ENCODE measurements at places on chromosomes 6 and 20.

DNA sequence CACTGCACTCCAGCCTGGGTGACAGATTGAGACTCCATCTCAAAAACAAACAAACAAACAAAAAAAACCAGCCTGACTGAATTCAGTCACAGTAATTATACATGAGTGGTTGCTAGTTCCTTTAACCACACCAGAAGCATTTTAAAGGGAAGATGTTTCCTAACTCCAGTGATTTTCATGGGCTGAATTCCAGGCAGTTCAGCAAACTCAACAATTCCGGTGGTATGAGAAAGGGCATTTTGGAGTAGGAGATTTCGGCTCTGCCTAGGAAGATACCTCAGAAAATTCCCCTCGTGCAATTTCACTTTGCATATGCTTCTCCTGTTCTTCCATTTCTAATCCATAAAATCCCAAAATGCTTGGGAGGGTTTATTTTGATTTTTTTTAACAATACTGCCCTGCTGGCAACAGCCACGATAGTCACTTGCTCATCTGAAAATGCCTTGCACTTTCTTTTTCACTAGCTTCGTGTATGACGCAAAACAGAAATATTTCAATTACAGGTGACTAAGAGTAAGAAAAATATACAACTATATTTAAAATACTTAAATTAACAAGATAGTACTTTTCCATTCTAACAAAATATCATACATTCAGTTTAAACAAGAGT, 48.3 kb upstream of the IPCEF1 start:
- DNase-seq, result no peak

- DNase-seq, result no peak
These were observed 27.9 kb downstream of the PLEKHG1 start for GRCh38 chr6:150627585-150628025.

DNA sequence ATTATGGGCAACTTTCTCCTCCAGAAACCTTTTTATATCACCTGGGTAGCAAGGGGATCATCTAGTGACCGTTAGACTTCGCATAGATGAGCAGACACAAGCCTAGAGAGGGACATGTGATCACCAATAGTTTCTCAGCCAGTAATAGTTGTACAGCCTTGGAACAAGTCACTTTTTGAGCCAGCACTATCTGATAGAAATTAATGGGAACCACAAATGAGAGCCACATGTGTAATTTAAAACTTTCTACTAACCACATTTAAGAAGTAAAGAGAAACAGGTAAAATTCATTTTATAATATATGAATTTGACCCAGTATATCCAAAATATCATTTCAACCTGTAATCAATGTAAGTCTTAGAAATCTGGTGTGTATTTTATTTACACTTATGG, 592 bp upstream of the CTNNBL1 start:
- DNase-seq, result no peak

GRCh38 chr6:46849361-46849690, 56.1 kb downstream of the MEP1A start:
- no peak for DNase-seq

GRCh38 chr6:125970760-125971159, 14.2 kb downstream of the HINT3 start:
- DNase-seq, result no peak

- no peak for DNase-seq
These were observed 406.1 kb upstream of the MARCKS start for GRCh38 chr6:113451049-113451448.

GRCh38 chr6:70651326-70651905, 16.3 kb upstream of the SMAP1 start:
- DNase-seq, result no peak

GRCh38 chr6:161189891-161190290, 84.0 kb downstream of the AGPAT4 start:
- no peak for DNase-seq

GRCh38 chr20:42191140-42191860, 573.1 kb upstream of the CHD6 start:
- DNase-seq, result no peak

DNA sequence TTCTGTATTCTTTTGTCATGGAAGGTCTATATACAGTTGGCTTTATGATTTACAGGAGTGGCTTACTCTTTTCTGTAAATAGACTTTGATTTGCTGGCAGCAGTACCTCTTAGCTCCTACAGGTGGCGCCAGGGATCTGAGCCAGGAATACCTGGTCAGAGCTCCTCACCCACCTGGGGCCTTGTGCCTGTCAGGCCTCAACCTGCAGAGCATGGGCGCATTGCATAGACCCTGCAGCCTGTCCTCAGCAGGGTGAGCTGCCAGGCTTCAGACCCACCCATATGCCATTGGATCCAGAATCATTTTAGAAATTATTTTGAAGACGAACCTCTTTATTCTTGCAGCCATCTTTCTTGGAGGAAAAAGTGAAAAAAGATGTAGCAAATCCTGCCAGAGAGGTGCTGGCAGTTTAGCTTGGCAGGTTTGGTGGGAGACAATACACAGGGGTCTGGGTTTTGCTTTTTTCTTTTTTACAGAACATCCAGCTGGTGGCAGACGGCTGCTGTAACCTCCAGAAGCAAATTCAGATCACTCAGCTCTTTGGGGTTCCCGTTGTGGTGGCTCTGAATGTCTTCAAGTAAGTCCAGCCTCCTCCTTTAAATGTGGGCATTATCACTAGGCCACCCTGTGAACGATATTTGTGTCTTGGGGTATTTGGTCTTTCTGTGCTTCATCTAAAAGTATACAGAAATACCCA, 149.1 kb downstream of the MTHFD1L start:
- DNase-seq, result peak; percentile 50

DNA sequence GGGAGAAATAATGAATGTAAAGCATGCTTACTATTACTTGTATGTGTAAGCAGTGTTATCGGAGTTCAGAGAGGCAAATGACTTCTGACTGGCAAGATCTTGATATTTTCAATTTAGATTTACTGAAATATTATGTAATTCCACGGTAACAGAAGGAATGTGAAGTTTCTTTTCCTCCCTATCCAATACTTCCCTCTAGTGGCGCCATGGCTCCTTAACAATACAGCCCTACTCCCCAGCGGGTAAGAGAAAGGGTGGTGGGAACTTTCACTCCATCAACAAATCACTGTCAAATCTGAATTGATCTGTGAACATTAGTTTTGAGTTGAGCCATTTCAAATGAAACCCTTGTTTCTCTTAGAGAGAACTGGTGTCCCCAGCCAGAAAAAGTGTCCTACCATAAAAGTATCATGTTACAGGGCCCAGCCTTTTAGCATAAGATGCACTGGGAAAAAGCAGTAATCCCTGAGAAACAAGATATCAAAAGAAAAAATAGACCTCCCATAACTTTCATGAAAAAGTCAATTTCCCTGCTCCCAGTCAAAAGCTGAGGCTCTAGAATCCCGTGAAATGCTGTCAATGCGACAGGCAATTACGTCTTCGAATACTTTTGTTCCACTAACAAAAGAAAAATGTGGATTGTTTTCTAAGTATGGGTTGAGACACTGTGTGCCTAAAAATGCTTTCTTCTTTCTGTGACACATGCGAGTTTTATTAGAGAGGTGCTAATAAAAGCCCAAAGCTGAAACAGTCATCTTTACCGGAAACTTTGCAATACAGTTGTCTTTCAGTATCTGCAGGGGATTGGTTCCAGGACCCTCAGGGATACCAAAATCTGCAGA, 12.9 kb downstream of the COX7A2 start:
- peak; percentile 34 for DNase-seq
